ENCODE measurements at places on chromosomes 5 and 9.

DNA sequence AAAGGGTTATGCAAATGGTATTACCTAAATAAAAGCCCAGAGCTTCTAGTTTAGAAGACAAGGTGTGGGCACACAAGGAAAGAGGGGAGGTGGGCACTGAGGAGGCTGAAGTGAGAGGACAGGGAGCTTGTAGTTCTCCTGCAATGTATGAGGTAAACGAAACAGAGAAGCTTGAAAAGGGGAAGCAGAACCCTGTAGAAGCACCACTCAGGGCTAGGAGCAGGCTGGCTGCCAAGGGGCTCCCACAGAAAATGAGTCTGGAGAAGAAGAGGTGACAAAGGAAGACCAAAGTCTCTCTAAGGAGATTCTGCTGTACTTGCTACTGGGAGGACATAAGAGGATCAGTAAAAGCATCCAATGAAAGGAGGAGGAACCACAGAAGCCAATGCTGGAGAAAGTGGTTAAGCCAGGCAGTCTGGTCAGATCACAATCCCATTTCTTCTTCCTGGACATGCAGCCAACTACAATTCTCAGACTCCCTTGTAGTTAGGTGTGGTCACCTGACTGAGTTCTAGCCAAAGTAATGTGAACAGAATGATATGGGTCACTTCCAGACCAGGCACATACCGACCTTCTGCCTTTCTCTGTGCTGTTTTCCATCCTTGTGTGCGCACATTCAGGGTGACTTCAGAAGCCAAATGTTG lies 174.5 kb upstream of the MAP3K1 start:
- DNase-seq: no peak

DNA sequence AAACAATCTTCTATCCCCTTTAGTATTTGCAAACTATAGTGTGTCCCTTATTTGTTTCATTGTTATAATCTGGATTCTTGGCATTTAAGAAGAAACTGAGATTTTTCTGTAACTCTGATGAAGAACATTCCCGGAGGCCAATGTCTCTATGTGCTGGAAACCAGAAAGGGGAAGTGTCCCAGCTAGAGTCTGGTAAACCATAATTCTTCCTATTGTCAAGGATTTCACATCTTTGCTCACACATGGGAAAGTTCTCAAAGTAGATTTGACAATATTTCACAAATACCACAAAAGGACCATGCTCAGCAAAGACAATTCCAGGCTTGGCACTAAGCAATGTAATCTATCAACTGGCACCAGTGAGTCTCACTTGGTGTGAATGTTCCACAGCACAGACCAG lies 146.8 kb downstream of the MUSK start:
- DNase-seq: no peak

GRCh38 chr9:129145841-129146292 lies 32.2 kb downstream of the IER5L start:
- DNase-seq: no peak

DNA sequence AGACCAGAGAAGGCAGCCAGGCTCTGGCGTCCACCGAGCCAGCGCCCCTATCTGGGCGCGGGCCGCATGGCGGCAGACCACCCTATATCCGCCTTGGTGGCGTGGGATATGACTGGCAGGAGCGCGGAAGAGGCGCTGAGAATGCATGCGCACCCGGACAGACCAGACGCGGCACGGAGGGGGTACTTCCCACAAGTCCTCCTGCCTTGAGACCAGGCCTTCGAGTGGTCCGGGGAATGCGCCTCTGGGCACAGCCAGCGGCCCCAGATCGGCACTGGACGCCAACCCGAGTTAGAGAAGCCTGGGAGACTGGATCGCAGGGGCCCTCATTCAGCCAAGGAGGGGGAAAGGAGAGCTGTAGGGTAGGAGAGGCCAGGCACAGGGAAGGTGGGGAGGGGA lies 2.5 kb upstream of the LMX1B start:
- DNase-seq: no peak

DNA sequence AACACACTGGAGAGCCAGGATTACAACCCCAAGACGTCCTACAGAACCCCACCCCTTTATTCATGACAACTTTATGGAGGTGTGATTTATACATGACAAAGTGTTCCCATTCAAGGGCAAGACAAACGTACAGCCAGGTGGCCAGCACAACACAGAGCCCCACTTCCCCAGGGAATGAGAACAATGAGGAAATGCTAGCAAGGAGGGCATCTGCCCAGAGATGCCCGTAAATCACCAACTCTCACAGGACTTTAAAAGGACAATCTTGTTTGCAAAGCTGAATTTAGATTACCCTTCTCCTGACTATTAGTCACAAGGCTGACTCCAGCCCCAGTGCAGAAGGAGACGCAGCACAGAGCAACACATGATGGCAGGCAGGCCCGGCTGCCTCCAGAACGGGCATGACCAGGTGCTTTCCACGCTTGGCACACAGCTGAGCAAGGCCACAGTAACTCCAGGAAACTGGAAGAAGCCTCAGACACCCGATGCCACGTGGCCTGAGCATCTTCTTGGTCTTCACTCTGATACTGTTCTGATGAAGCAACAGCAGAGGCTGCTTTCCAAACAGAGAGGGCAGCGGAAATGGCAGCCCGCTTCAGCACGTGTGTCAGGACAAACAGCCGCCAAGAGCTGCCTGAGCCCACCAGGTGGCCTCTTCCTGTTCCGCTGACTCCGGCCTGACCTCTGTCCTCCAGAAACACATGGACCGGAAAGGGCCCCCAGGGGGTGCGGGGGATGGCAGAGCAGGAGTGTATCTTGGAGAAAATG lies 51.4 kb downstream of the ROR2 start:
- DNase-seq: no peak

- DNase-seq: no peak
Observed at GRCh38 chr5:33936004-33936380, 194 bp upstream of the RXFP3 start.

DNA sequence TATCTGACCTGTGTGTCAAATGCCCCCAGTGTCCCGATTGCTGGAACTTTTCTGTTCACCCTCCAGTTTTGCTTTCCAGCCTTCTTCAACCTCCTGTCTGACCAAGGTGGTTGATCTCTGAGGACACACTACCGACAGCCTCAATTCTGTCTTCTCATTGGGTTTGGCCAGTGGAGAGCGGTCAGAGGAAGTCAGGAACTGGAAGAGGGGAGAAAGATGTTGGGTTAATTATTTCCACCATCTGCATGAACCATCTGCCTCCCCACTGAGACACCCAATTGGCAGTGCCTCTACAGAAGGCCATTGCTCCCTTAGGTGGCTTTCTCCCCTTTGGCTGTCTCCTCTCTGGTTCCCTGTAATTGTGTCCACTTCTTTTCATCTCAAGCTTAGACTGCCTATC lies 154.3 kb upstream of the RAI14 start:
- peak; percentile 51 for DNase-seq

DNA sequence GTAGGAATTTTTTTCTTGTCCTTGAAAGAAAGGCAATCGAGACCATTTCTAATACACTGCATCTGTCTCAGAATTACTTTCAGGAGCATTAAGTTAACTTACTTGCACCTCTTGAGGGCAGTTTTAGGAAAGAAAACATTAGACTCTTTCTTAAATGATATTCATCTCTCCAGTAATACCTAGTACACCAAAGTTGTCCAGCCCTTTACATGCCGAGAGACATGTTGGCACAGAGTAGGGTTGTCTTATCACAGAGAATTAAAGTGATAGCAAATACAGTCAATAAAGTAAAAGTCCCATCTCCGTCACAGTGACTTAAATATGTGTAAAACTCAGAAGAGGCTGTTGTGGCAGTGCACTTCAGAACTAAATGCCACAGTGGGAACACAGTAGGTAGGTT lies 154.3 kb upstream of the KCNN2 start:
- DNase-seq: no peak

DNA sequence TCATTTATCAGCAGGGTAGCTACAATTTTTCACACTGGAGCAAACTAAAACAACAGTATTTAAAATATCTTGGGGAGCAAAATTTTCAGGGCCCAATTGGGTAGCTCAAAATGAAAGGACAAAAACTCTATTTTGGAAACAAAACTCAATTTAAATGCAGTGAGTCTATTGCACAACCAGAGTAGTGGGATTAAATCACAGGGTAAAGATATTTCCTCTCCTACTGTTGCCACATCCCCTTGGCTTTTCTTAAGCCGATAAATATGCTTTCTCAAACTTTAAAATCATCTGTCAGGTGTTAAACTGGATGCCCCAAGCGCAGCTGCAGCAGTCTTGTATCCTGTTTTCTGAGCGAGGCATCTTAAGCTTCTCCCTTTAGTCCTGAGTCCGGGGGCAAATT lies 1474.3 kb upstream of the CDH9 start:
- DNase-seq: no peak

DNA sequence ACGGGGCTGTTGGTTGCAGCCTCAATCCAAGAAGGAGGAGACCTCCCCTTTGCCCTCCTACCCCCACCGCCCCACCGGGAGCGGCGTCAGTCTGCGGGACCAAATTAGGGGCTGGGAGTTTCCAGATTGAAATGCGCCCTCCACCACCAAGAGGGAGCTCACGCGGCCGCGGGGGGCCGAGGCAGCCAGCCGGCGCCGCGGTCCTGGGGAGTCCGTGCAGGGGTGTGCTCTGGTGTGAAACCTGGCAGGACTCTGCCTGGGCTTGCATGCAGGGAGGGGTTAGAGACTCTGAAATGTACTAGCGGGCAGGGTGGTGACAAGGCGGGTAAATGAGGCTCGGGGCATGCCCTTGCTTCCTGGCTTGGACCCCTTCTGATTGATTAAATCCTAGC lies 989 bp upstream of the FBN2 start:
- DNase-seq: no peak

GRCh38 chr9:72304538-72304937 lies 60.5 kb downstream of the ZFAND5 start:
- DNase-seq: no peak

GRCh38 chr5:34041247-34041972 lies 1.6 kb downstream of the C1QTNF3 start:
- DNase-seq: no peak

GRCh38 chr5:143120460-143121134 lies 282.9 kb downstream of the NR3C1 start:
- DNase-seq: no peak

Measured in DMS 273 treated with DMSO at 0.1 percent for 48 hours (cell line).